ENCODE measurements at places on chromosomes 7 and 10.

GRCh38 chr10:58282615-58283014 lies 13.7 kb downstream of the CISD1 start:
- no peak for DNase-seq

DNA sequence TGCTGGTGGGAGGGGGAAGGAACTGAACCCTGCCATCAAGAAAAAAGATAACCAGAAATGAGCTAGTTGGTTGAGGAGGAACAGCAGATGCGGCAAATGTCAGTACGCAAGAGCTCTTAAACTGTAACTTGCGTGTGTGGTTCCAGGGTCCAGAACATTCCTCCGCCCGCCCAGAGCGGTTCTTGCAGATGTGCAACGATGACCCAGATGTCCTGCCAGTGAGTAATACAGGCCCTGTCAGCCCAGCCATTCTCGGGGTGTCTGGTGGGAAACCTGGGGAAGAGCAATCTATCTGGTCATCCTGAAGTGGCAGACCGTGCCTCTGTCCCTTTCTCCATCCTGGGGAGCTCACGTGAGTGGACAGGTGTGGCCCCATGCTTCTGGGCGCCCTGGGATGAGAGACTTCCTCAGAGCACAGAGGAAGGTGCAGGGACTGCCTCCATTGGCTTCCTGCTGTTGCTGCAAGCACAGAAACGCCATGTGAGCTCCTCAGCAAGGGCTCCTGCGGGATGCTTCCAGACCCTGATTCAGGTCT lies 50.5 kb upstream of the ZMIZ2 start:
- DNase-seq = no peak

GRCh38 chr7:95874541-95875265 lies 102.3 kb downstream of the DYNC1I1 start:
- DNase-seq = no peak

DNA sequence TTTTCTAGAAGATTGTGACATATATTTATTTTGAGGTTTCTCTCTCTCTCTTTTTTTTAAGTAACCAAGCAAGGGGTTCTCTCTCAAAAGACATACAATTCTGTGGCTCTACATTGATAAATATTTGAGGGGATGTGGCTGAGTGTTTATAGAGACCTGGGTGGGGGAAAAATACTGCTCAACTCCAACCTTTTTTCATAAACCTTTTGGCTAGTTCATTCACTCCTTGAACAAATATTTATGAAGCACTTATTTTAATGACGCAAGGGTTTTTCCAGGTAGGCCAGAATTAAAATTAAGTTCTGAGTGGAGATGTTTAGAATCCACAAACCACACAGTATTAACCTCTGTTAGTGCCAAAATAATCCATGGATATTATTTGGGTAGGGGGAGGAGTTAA lies 100.2 kb downstream of the PTPRE start:
- DNase-seq = no peak

- no peak for DNase-seq
These were observed 168.0 kb upstream of the RHEB start for GRCh38 chr7:151687523-151688235.

GRCh38 chr10:110008518-110009339 lies 945 bp downstream of the ADD3 start:
- no peak for DNase-seq

- peak; percentile 79 for DNase-seq
These were observed 69.0 kb upstream of the PDCD4 start for GRCh38 chr10:110802551-110803238.

GRCh38 chr7:1558181-1558811 lies 2.3 kb upstream of the TMEM184A start:
- DNase-seq = no peak

DNA sequence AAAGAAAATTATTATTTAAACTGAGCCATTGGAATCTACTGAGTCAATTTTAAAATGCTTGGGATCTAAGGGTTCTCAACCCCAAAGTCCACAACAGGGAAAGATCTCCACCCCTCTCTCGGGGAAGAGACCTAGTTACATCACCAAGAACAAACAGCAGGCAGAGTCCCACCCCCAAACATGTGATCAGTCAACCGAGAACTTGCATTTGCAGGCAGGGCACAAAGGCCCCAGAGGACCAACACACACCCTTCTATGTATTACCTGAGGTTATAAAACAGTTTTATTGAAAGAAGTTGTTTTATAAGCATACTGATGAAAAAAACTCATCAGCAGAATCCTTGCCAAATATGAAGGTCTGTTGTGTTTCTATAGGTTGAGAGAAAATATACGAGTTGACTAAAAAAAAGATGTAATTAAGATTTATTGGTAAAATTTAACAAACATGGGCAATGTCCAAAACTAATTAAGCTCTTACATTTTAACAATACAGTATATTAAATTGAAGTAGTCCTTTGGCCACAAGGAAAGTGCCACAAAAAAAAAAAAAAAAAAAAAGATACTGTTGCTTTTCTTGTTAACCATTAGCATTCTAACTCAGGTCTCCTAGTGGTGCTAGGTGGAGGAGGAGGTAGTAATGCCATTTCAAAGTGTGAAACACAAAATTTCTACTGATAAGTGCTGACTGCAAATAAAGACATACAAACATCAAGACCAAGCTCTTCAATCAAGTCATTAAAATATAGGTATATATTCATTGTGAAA lies 975 bp upstream of the USP54 start:
- peak; percentile 46 for DNase-seq

DNA sequence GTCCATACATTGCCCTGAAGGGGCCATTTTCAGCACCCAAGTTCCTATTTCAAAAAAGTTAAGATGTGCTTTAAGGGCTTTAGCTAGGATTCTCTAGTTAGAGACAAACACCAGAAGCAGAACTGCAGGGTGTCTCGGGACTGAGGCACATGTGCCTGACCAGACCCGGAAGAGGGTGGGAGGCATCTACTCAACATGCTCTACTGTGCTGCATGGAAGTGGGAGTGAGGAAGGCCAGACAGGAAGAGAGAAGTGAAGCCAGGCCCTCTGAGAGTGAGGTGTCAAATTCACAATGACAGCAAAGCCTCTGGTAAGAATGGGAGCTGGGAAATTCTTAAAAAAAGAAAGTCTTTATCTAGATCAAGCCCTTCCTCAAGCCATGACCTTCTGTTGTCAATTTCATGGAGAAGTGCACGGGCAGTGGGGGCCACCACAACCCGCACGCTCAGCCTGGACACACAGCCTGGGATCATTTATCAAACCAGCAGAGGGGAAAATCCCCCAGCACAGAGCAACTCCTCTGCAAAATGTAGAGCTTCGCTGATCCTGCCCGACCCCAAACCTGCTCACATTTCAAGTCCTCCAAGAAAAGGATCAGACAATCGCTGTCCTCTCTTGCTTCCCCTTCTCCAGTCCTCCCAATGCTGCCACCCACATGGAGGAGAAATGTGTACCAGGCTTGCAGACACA lies 38.7 kb downstream of the PLXNA4 start:
- DNase-seq = no peak

All from NCI-H1436 treated with DMSO at 0.1 percent for 48 hours (cell line).